Fibroblast of lung (primary cell): ENCODE measurements at places on chromosomes 6 and 20.

GRCh38 chr6:137926985-137927384 is 59.9 kb downstream of the TNFAIP3 start:
- H3K4me3 ChIP-seq = no peak overlapping the region
- peaks cover 15% of the 10 kb centered on the region for H3K4me1 ChIP-seq
- DNase-seq = no peak
- H3K36me3 ChIP-seq = no peaks in the 10 kb centered on the region
- no peaks in the 10 kb centered on the region for H3K27me3 ChIP-seq

DNA sequence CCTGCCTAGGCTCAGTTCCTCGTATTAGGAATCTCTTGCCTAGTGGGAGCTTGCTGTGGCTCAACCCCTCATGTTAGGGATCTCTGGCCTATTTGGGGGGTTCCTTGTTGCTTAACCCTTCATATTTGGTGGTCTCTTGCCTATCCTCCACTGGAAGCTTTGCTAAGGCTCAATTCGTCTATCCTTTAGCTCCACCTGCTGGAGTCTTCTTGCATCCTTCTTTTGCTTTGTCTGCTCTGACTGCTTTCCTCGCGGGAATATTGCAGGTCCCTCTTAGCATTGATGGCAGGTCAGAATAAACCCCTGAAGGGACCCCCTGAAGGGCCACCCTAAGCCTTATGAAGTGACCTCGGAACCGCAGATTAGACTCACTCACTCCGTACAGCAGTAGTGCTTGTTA is 203.0 kb upstream of the TBX18 start:
- H3K27me3 ChIP-seq = no peaks in the 10 kb centered on the region
- no peaks in the 10 kb centered on the region for H3K36me3 ChIP-seq
- no peaks in the 10 kb centered on the region for H3K4me1 ChIP-seq
- no peak overlapping the region for H3K27ac ChIP-seq
- no peak overlapping the region for H3K4me3 ChIP-seq

DNA sequence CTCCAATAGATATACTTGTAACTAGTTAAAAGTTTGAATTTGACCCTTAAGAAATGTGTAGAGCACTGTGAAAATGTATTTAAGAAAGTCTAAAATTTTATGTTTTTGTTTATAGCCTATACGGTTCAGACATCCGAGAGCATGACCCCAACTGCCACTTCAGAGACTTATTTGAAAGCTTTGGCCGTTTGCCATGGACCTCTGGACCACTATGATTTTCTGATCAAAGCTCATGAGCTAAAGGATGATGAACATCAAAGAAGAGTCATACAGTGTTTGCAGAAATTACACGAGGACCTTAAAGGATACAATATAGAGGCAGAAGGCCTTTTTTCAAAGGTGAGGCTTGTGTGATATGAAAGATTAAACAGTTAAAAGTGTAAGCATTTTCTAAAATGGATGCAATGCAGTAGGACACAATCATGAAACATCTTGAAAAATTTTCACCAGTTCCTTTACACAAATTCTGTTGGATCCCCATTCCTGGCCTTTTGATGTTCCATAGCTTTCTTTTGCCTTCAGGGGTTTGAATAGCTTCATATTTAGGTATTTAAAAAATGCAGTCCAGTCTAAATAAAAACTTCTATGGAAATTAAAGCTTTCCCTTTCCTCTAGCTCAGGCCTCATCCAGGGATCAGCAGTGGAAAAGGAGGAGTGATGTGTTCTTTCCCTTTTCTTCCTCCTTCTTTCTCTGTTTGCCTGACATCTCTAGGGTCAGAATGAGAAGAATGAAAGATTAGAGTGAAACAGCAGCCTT is 29.0 kb downstream of the AFG1L start:
- H3K4me3 ChIP-seq = no peak overlapping the region
- H3K27ac ChIP-seq = no peak overlapping the region
- no peaks in the 10 kb centered on the region for H3K27me3 ChIP-seq
- DNase-seq = no peak
- no peaks in the 10 kb centered on the region for H3K4me1 ChIP-seq
- H3K36me3 ChIP-seq = no peaks in the 10 kb centered on the region

DNA sequence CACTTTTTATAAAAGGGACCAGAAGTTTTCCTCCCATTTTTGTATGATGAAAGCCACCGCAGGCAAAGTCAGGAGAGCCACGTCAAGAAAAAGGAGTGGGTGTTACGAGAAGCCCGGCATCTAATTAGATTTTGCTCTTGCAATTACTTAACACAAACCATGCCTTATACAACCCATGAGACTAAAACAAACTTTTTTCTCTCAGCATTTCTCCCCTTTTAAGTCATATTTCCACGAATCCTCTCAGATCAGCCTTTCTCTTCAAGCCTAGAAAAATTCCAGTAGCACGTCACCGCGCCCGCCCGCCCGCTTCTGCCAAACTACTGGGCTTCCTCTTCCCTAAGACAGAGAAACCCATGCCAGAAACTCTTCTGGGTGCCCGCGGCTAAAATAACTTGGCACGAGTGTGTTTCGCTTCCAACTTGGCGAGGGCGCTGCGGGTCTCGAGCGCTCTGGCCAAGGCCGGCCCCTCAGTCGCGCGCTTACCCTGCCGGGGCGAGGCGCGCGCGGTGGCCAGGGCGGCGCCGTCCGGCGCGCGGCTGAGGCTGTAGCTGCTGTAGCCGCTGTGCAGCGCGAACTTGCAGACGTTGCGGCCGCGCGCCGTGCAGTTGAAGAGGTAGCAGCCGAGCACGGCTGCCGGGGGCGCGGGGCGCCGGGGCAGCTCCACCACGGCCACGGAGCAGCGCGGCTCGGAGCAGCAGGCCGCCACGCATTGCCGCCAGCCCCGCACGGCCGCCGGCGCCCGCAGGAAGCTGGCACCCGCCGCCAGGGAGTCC is 1.0 kb downstream of the LRP11 start:
- peaks cover 17% of the 10 kb centered on the region for H3K4me1 ChIP-seq
- H3K27ac ChIP-seq = peak overlapping the region; percentile 73
- peak overlapping the region; percentile 79 for H3K4me3 ChIP-seq
- no peaks in the 10 kb centered on the region for H3K36me3 ChIP-seq

DNA sequence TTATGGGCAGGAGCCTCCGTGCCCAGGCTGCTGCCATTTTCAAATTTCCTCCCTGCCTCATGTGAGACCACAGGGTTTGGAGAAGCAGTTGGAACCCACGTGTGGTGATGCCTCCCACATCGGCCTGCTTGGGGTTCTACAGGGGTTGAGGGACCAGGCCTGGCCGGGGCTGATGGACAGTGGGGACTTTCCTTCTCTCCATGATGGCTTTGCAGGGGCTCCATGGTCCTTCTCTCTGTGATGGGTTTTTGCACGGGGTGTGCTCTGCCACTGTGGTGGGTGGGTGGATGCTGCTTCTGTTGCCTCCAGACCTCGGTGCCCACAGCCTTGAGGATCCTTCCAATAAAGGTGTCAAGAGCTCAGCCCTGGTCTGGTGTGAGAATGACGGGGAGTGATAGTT is 54.4 kb downstream of the ADNP start:
- no peaks in the 10 kb centered on the region for H3K4me1 ChIP-seq
- DNase-seq = no peak
- H3K27me3 ChIP-seq = no peaks in the 10 kb centered on the region
- H3K27ac ChIP-seq = no peak overlapping the region

DNA sequence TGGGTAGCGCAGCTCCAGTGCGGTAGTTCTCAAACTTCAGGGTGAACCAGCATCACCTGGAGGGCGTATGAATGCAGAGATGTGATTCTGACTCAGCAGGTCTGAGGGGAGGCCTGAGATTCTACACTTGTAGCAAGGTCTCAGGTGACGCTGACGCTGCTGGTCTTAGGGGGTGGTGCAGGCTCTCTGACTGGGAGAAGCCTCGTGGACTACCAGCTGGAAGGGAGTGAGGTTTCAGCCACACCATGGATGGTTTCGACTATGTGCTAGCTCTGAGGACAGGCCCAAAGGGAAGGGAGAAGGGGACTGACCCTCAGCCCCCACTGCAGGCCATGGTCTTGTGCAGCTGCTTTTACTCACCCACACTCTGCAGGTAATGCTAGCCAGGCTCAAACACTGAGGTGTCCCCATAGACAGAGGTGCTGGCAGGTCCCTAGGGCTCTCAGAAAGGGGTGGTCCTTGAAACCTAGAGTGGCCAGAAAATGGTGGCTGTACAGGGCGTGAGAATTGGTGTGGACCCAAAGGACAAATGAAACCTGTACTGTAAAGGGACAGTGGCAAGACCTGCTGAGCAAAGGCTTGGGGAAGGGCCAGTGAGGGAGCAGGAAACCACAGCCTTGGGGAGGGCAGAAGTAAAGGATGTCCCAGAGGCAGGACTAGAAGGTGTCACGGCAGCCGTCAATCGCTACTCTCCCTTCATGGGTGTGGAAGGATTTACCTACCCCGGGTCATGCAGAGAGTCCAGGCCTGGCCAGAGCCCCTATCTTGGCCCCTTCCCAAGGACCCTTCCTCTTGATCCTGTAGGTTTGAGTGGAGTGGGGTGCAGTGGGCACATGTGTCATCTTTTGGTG is 52.7 kb downstream of the EBF4 start:
- no peak overlapping the region for H3K4me3 ChIP-seq
- no peak for DNase-seq
- peaks cover 5% of the 10 kb centered on the region for H3K27me3 ChIP-seq
- no peaks in the 10 kb centered on the region for H3K36me3 ChIP-seq
- no peaks in the 10 kb centered on the region for H3K4me1 ChIP-seq
- no peak overlapping the region for H3K27ac ChIP-seq

- no peaks in the 10 kb centered on the region for H3K27me3 ChIP-seq
- no peaks in the 10 kb centered on the region for H3K4me1 ChIP-seq
- H3K27ac ChIP-seq = no peak overlapping the region
- H3K36me3 ChIP-seq = no peaks in the 10 kb centered on the region
Measured at GRCh38 chr6:147054158-147054557, 150.1 kb upstream of the STXBP5 start.

DNA sequence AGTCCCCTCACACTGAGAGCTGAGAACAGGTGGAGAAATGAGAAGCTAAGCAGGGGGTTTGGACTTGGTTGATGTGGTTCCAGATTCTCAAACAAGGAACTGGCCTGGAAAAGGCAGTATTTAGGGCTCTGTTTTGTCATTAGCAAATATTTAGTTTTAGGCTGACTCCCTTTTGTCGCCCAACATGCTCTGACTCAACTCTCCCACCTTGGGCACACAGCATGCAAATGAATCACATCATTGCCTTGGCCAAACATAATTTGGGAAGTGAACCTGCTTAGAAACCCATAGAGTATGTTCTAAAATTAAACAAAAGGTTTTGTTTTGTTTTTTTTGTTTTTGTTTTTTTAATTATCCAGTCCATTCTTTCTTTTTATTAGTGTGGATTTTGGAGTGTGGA is 9.5 kb upstream of the UQCC2 start:
- H3K27ac ChIP-seq = no peak overlapping the region
- no peak overlapping the region for H3K4me3 ChIP-seq
- DNase-seq = no peak
- no peaks in the 10 kb centered on the region for H3K36me3 ChIP-seq
- H3K4me1 ChIP-seq = peaks cover 2% of the 10 kb centered on the region
- peaks cover 25% of the 10 kb centered on the region for H3K27me3 ChIP-seq

DNA sequence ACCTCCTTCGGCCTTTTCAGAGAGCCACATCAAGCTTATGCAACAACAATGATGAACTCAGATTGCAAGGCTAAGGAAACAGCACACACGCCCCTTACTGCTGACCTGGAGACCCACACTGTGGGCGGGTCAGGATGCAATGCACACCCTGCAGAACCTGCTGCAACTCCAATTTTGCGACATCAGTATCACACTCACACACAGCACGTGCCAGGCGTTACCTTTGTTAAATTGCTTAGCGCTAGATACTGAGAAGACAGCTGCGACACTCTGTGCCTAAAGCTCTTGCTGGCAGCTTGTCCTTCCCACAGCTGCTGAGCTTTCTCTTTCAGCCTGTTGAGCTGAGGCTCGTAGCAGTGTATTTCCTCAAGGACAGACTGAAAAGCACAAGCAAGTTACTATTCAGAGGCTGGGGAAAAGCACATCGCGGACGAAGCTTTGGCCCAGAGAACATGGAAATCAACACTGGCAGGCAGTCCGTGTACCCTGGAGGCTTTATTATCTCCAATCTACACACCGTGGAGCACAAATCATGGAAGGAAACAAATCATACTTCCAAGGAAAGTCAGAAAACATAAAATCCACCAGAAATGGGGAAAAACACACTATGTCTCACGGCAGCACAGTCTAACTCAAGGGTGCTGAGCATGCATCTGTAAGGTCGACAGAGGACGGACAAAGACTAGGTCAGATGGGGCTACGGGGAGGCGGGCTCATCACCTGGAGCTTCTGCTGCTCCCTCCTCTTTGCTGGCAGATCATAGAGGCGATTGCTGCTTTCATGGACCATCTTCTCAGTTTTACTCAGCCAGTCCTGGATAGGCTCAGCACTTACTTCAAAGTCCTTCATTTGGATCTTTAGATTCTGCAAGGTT is 268.2 kb downstream of the SYNE1 start:
- H3K27ac ChIP-seq = peak overlapping the region; percentile 43
- DNase-seq = no peak
- H3K27me3 ChIP-seq = no peaks in the 10 kb centered on the region
- no peak overlapping the region for H3K4me3 ChIP-seq
- peaks cover 2% of the 10 kb centered on the region for H3K4me1 ChIP-seq
- peaks cover 2% of the 10 kb centered on the region for H3K36me3 ChIP-seq

GRCh38 chr6:132011582-132011981 is 60.4 kb upstream of the CCN2 start:
- DNase-seq = peak; percentile 72
- no peak overlapping the region for H3K27ac ChIP-seq
- no peaks in the 10 kb centered on the region for H3K36me3 ChIP-seq
- no peaks in the 10 kb centered on the region for H3K27me3 ChIP-seq

DNA sequence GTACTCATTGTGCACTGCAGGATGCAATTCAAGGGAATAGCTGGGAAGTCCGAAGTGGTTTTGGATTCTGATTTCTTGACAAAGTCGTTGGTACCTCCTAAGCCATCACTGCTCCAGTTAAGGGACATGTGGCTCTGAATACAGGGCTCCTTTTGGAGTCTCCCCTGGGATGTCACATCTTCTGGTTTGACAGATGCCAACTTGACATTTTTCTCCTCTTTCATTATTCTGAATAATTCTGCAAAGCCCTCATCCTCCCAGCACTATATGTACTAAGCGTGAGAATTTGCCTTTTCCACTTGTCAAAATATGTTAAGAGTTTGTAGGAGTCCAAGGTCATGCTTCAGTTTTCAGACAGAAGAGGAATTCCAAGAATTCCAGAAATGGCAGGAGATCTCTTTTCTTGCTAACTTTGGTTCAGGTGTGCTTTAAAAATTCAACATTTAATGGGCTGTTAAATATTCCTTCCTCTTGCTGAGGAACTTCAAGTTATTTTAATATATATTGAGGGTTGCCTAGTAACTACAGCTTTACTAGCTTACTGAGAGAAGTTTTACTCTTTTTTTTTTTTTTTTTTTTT is 38.7 kb downstream of the DOK5 start:
- H3K4me1 ChIP-seq = no peaks in the 10 kb centered on the region
- no peak overlapping the region for H3K4me3 ChIP-seq
- no peak for DNase-seq
- H3K27ac ChIP-seq = no peak overlapping the region
- H3K27me3 ChIP-seq = no peaks in the 10 kb centered on the region
- H3K36me3 ChIP-seq = no peaks in the 10 kb centered on the region

DNA sequence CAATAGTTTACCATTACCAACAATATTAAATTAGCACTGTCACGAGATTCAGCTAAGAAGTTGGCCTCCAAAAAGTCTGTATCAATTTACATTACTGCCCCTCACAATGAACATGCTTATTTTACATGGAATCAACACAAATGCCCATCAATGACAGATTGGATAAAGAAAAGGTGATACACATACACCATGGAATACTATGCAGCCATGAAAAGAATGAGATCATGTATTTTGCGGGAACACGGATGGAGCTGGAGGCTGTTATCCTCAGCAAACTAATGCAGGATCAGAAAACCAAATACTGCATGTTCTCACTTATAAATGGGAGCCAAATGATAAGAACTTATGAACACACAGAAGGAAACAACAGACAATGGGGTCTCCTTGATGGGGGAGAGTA is 211.8 kb upstream of the RREB1 start:
- H3K36me3 ChIP-seq = no peaks in the 10 kb centered on the region
- H3K27ac ChIP-seq = no peak overlapping the region
- no peak overlapping the region for H3K4me3 ChIP-seq
- H3K27me3 ChIP-seq = no peaks in the 10 kb centered on the region
- no peaks in the 10 kb centered on the region for H3K4me1 ChIP-seq
- DNase-seq = no peak
